Activated T-cell treated with anti-CD3 and anti-CD28 coated beads for 24 hours (primary cell): ENCODE measurements at places on chromosomes 3 and 15.

GRCh38 chr3:164416491-164417222 lies 661.6 kb downstream of the SI start:
- DNase-seq: no peak

DNA sequence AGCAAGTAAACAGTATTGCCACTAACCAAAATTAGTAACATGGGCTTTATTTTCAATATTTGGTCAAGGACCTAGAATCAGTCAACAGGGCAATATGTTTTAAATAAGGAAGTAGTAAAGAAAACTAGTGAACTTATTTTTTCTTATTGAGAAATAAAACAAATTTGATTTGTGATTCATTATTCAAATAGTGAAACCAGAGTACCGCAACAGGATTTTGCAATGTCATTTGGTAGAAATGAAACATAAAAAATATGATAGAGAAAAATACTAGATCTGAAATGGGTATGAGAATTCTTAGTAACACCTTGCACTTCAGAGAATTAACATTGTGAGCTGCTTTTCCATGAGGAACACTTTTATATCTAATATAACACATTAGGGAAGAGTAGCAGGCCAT lies 291.8 kb upstream of the GBE1 start:
- no peak for DNase-seq

DNA sequence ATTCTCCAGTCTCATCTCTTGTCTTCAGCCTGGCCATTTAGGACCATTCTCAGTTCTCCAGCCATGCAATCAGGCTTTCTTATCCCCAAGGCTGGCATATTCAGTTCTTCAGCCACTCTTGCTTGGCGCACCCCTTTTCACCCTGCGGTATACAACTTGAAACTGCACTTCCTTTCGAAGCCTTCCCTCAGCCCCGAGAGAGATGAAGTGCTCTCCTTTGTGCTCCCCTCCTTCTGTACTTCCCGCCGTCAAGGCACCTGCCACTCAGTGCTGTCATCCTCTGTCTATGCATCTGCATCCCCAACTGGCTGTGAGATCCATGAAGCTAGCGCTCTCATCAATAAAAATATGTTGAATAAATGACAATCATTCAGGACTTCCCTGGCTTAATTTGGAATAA lies 45.7 kb downstream of the MORC1 start:
- no peak for DNase-seq

GRCh38 chr15:89774492-89774891 lies 1.6 kb upstream of the MESP2 start:
- no peak for DNase-seq

DNA sequence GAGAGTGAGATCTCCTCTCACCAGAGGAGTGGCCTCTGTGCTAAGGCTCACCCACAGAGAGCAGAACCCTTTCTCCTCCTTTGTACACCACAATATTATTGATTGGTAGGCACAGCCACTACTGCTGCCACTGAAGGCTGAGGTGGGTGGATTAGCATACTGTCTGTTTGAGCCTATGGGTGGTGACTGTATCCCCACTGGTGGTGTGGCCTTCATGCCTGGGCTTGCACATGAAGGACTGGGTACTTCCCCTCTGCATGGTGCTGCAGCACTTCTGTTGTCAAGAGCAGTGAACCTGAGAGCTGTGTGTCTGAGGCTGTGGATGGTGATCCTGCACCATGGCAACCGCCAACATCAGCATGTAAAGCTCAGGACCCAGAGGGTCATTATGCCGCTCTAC lies 35.7 kb upstream of the NECTIN3 start:
- DNase-seq: no peak

- DNase-seq: no peak
Measured at GRCh38 chr15:43199945-43200488, 14.8 kb downstream of the CCNDBP1 start.

DNA sequence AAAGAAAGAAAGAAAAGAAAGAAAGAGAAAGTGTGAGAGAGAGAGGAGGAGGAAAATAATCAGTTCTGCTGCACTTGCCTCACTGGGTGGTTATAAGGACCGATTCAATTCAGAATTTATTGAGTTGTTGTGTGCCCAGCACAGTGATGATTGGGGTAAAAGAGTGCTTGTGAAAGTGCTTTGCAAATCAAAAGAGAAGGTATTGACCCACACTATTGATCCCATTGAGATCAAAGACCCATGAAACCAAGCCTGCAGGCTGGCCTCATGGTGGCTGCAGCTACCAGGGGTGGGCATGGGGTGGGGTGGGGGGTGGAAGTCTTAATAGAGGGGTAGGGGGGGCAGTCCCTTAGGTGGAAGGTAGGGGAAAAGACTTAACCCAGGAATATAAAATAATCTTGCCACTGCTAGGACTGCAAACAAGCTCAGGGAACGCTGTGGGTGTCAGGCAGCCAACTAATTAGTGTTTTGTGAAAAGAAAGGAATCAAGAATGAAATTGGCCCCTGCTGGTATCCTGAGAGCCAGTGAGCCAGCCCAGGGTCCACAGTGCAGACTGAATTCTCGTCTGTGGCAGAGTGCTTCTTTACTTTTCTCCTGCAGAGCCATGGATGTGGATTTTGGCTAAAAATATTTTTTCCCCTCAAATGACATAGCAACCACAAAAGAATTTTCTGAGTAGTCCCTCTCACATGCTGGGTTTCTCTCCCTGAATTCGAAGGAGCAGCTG lies 34.2 kb downstream of the CLEC3B start:
- DNase-seq: no peak

DNA sequence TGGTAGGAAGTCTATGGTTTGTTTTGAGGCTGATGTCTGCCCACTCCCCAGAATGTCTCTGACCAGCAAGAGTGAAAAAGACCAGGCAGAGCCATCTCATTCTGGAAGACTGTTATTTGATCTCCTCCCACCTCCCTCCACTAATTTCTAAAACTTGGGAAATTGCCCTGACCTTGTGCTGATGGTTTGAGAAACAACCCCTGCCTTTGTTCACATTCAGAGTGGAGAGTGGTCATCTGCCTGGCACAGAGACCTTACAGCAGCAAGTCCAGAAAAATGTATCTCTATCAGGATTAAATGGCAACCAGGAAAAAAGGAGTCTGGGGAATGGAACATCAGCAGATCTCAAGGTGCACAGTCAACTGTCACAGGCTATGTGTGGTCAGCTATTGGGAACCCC lies 25.7 kb downstream of the SPATA12 start:
- no peak for DNase-seq

DNA sequence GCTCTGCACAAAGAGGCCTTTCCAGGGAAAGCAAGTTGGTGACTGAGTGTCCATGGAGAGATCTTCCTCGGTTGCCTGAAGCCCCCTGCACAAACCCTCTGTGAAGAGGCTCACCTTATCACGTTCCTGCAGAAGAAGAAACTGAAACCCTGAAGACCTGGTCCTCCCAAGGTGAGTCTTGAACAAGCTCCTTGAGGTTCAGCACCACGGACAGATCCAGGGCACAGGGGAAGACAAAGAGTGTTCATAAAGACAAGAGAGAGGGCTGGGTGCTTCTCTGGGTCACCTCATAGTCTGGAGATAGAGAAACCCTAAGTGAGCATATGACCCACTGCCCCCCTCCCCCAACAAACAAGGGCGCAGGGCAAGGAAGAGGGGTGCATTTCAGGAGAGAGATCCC lies 21.7 kb upstream of the TBC1D21 start:
- no peak for DNase-seq

DNA sequence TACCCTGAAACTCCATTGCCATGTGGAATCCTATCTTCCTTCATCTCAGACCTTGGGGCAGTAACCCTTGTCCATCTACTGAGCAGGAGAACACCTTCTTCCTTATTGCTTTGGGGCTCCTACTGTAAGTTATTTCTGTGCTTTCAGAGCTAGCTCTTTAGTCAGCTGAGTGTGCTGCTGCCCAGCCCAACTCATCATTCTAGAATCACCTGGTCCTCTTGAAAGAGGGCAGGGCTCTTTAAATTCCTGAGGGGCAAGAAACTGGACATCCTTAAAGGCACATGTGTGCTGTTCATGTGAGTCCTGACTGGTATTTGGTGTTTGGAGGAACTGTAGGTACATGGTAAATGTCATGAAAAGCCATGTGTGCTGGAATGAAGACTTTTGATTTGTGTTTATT lies 140.9 kb downstream of the ARNT2 start:
- DNase-seq: no peak

- no peak for DNase-seq
Measured at GRCh38 chr3:122076491-122077292, 21.5 kb downstream of the CD86 start.

DNA sequence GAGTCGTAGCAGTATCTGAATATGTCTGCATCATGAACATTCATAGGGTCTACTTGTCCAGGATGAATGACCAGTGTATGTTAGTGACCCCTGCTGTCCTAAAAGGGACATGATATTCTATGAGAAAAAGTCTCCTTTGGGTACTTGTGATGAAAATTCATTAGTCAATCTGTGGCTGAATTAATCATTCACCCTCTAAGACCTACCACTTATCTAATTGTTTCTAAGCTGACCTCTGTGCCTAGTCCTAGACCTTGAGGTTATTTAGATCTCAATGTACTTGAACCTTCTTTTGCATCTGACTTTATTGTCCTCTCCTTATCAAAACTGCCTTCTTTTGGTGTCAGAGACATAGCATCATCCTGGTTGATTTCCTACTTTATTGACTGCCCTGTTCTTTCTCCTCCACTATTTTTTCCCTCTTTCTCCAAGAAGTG lies 799.3 kb downstream of the DIPK2A start:
- DNase-seq: no peak
